ENCODE measurements at places on chromosomes 4 and X.

DNA sequence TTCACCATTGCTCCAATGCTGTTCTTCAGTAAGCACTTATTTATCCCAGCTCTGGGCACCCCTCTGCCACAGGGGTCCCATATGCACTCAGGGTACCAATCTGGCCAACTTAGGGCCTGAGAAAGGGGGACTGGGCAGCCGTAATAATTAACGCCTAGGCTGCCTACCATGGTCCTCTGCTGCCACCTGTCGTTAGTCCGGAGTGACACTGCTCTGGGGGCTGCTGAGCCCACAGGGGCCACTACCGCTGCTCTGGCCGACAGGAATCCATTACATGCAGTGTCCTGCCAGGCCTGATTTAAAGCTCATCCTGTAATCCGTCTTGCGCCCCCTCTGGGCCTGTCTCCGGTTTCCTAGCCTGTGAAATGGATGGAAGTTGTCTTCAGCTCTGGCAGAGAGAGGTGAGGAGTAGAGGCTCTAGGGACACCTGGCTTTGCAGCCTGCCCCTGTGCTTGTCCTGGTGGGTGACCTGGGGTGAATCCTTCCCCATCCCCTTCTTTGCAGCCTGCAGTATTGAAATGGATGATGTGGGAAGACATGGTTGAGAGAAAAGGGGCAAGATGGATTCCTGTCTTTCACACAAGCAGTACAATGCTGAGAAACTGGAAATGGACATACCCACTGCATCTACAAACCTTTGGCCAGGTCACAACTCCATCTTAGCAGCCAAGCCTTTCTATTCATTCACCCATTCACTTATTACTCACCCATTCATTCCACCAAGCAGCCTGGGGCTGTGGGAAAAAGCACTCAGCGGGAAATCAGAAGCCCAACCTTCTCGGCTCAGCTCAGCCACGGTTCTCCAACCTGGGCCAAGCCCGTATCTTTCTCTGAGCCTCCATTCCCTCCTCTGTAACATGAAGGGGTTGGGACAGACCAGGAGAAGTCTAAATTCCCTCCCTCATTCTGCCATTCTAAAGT is 116.3 kb upstream of the NALF2 start:
- no peak for DNase-seq

DNA sequence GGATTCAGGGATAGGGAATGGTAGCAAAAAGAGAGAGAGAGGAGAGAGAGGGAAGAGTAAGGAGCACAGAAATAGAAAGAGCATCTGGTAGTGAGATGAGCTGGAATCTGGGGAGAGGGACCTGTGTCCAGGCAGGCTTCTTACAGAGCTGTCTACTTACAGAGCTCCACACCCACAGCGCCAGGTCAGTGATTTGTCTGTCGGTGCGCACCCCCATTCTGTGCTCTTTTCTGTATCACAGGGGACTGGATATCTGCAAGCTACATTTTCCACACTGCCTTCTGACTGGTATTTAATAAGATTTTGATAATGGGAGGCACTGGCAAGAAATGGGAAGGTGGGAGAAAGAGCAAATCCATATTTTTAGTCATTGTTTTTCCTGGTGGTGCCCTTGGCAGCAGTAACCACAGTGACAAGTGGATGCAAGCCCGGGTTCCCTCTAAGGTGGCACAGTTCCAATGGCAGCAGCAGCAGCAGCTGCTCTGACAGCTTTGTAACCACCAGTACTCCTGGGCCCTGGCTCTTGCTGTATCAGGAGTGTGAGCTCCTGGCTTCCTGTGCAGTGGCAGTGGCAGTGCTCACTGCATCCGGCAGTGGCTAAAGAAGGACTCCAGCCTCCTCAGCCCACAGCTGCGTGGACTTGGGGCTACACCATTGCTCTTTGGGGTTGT is 300.5 kb downstream of the TRIML1 start:
- DNase-seq = no peak

DNA sequence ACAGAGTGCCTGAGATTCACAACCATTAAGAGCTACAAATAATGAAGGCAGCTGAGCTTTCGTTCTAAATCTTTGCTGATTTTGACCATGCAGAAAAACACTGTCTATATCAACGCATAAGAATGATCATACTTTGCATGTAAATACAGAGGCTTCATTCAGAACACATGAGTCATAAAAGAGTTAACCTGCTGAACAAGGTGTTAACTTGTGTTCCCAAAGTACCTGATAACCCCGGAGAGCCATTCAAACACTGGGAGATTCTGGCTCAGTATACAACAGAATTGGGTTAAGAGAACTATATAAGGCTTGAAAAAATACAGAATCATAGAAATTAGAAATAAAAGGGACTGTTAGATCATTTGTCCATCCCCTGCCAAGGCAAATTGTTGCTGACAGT is 964.3 kb upstream of the TENM3 start:
- DNase-seq = no peak

GRCh38 chrX:16966752-16967448 is 20.4 kb downstream of the REPS2 start:
- DNase-seq = no peak

GRCh38 chrX:68432648-68433047 is 647 bp downstream of the OPHN1 start:
- DNase-seq = no peak

DNA sequence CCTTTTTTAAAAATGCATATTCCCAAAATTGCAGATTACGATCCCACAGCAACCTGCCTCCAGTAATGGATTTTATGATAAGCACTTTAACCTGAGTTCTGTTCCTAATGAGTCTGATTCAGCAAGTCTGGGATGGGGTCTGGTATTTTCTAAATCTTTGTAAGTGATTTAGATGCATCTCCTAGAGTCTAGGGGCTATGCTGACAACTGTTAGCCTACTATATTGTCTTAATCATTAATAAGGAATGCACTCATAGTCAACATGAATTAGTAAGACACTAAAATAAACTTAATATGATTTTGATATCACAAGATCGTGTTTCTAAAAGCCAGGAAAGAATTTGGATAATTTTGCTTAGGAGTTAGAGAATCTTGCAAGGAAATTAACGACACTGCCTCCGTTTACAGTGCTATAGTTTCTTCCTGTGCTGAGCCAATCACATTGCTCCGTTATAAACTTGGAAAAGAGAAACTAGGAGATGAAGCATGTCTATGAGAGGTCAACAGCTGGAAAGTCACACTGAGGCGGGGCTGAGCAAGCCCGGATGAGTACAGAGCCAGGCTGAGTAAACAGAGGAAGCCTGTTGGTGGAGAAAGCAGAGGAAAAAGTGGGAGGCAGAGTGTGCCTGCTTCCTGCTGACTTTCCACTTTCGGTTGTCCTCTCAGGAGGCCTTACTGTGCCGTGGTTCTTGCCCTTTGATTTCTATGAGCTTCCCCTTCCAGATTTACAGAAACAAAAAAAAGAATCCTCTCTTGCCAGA is 5.4 kb downstream of the SCARB2 start:
- DNase-seq = peak; percentile 49

GRCh38 chrX:131477498-131477897 is 66.4 kb upstream of the OR13H1 start:
- DNase-seq = no peak

DNA sequence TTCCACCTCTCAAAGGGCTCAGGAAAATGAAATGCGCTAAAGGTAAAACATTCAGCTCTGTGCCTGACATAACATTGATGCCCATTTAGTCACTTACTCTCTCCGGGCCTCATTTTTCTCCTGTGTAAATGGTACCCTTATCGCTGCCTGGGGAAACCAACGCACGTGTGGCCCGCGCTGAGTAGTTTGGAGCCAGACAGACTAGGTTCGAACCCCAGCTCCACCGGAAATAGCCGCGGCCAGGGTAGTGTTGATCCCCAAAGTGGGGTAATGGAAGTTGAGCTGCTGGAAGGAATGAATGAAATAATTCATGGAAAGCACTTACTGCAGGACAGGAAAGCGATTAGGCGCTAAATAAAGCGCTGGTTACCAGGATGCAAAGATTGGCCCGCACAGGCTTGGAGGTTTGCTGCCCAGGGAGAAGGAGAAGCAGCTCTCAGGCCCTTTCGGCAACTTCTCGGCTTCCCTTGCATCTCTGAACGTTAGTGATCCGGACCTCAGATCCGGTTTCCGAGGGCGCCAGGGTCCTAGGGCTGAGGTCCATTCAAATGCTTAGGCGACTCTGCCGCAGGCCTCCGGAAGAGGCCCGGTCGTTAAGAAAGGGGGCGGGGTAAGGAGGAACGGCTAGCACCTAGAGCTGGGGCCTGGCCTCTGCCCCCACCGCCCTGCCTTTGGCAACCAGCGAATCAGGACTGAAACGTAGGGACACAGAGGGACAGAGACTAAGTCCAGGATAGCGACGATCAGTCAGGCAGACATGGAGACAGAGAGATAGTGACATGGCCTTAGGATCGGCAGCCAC is 13.3 kb downstream of the NKX3-2 start:
- no peak for DNase-seq

- DNase-seq = no peak
Observed at GRCh38 chr4:150983851-150984250, 31.2 kb downstream of the LRBA start.

- DNase-seq = no peak
Observed at GRCh38 chrX:65695849-65696449, 28.5 kb downstream of the MSN start.

GRCh38 chr4:90128961-90129495 is 1.8 kb downstream of the CCSER1 start:
- no peak for DNase-seq

DNA sequence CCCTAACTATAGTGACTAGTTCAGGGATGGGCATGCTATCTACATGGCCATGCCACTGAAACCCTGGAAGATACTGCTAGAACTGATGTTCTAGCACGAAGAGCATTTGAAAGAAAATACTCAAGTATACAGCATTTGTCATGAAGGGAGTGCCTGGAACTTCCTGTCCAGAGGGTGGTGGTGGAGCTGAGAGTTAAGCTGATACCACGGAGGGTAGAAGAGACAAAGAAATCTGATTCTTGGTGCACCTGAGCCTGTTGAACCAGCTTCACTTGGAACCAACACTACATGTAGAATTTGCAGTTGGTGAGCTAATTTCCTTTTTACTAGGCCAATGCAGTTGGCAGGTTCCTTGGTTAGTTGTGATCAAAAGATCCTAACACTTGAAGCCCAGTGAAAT is 116.4 kb downstream of the CCNG2 start:
- no peak for DNase-seq

GRCh38 chr4:22668702-22669101 is 24.0 kb upstream of the GBA3 start:
- no peak for DNase-seq

GRCh38 chr4:153789741-153790499 is 1.0 kb upstream of the SFRP2 start:
- DNase-seq = no peak

DNA sequence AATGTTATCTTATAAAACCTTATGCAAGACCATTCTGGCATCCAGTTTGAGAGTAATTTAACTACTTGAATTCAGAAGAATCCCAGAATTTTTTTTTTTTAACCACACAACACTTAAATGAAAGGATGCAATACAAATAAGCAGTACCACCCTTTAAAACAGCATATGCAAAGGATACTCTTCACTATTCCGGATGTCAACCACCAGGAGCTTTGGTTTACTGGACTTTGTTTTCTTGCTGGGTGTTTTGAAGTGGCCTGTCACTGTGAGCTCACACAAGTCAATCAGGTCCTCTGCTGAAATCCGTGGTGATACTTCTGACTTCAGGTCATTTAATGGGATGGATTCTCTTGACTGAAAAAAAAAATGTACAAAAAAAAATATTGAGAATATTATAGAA is 200.0 kb downstream of the TBCK start:
- no peak for DNase-seq

DNA sequence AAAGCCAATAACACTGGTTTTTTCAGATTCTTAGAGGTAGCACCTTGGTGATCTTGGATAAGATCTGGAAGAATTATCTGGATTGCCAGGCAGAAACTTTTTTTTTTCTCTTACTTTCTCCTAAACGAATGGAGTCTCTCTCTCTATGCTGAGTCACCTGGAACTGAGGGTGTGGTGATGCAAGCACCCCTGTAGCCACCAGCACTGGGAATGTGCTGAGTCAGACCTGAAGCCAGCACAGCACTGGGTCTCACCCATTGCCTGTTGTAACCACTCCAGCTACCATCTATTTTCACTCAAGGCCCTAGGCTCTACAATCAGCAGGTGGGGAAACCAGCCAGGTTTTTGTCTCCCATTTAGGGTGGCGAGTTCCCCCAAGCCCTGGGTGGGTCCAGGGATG is 923.8 kb downstream of the RAPGEF2 start:
- DNase-seq = no peak

DNA sequence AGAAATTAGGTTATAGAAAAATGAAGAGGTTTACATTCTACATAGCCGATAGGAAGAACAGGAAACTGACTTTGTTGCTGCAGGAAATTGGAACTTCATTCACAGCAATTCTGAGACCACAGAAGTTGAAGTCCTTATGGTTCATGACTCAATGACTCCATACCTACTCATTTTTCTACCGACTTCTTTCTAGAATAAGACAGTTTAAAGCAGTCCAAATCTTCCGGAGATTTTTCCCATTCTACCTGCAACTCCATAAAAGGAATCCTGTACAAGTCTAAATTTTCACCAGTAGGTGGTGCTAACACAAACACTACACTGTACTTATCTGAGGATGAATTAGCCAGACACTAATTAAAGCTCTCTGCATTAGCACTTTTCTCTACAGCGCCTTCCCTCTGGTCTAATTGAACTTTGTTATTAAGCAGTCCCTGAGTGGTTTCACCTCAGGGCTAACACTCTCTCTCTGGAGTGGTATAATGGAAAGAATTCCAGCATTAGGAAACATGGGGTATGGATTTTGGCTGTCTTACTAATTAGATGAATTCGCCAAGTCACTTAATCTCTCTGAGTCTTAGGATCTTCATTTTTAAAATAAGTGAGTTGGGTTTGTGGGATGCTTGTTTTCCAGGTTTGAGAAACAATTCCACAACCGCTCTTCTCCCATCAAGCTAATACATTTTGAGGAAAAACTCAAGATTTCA is 167.9 kb downstream of the SMIM20 start:
- DNase-seq = no peak

DNA sequence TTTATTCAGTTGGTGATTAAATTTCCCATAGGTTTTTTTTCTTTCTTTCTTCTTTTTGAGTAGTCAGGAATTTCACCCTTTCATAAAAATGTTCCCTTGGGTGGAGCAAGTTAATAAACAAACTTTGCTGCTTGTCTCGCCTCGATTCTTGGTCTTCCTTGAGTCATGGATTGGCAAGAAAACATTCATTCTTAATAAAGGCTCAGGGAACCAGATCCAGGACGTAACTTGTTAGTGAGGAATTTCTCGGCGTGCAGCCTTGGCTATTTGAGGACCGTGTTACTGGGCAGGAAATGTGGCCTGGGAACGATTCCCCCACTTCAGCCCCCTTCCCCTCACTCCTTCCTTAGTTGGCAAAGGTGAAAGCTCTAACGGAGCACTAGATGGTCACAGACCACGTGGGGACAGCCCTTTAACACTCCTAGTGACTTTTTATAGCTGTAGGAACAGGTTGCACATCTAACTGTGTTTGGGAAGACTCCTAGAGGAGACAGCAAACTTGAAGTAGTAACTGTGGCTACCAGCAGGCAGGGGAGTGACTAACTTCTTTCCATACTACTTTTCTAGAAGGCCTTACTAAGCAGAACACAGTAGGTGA is 106.8 kb downstream of the UCHL1 start:
- no peak for DNase-seq

DNA sequence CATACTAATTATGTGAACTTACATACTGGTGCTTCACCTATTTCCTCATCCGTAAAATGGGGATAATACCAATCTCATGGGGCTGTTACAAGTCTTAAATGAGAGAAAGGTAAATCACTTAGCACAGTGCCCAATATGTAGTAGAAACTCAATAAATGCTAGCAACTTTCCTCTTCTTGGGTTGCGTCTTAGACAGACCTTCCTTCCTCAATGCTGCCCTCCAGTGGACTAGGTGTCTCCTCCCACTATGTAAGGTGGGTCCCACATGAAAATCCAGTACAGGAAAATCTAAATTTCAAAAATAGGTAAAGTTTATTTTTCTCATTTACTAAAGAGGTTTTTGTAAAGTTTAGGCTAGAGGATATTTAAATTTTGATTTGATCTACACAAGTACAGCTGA is 20.6 kb downstream of the ZDHHC9 start:
- DNase-seq = no peak

All from hypothalamus (tissue), 51 donors.